ENCODE measurements at places on chromosomes 6 and 20.

DNA sequence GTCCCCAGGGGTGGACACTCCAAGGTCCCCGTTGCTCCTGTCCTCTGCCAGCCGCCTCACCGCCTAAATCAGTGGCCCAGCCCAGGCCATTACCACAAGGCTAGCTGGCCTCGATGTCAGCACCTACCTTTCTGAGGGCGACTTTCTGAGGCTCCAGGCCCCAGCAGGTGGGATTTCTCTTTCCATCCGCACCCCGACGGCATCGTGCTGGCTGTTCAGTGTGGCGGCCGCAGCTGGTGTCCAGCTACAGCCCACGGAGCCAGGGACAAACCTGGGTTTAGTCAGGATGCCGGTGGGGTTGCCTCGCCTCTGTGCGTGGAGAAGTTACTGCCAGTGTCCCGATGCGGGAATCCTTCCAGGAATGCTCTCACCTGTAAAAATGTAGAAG is 60.8 kb downstream of the ERMARD start:
- DNase-seq, result no peak

GRCh38 chr6:52423971-52424381 is 3.8 kb downstream of the EFHC1 start:
- DNase-seq, result no peak

DNA sequence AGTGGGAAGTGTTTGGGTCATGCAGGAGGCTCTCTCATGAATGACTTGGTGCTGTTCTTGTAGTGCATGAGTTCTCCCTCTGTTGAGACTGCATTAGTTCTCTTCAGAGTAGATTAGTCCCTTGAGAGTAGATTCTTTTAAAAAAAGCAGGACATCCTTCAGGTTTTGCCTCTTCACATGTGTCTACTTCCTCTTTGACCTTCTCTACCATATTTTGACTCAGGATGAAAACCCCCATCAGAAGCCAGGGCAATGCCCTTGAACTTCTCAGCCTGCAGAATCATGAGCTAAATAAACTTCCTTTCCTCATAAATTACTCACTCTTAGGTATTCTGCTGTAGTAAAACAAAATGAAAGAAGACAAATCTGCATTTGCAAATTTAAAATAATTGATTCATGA is 170.3 kb downstream of the CD109 start:
- no peak for DNase-seq

DNA sequence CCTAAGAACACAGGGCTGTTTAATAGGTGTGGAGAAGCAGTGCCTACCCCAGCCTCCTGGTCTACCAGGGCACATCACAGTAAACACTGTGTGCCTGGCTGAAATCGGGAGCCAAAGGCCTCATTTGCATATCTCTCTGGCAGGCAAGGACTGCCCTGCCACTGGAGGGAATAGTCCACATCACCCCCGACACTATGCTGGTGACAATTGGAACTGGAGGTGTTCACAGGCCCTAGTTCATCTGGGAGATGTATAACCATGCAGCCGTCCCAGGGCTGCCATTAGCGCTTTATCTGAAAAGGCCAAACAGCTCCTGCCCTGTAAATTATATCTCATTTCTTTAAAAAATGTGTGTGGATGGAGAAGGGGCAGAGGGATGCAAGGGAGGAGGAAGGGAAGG is 150.3 kb downstream of the LINC00237 start:
- DNase-seq, result no peak

- no peak for DNase-seq
Observed at GRCh38 chr20:51380401-51381385, 161.8 kb downstream of the NFATC2 start.

- DNase-seq, result no peak
Observed at GRCh38 chr20:16485401-16485800, 87.8 kb downstream of the KIF16B start.

GRCh38 chr6:49692534-49692933 is 20.8 kb downstream of the CRISP2 start:
- no peak for DNase-seq

DNA sequence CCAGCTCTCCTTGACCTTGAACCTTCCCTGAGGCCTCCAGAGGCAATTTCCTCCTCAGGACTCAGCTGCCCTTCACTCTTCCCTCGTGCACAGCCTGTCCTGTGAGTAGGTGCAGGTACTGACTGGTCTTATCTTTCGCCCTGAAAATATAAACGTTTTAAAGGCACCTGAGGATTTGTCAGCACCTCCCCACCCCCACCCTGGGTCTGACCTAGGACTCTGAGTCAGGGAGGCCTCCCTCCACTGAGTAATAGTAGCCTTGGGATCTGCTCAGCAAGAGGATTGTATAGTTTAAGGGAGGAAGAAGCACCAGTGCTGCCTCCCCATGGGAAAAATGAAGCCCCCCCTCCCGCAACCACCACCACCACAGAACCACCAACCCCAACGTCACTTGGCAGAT is 54.6 kb downstream of the PPARD start:
- DNase-seq, result no peak

- no peak for DNase-seq
Observed at GRCh38 chr6:90086517-90086916, 192.2 kb downstream of the GJA10 start.

DNA sequence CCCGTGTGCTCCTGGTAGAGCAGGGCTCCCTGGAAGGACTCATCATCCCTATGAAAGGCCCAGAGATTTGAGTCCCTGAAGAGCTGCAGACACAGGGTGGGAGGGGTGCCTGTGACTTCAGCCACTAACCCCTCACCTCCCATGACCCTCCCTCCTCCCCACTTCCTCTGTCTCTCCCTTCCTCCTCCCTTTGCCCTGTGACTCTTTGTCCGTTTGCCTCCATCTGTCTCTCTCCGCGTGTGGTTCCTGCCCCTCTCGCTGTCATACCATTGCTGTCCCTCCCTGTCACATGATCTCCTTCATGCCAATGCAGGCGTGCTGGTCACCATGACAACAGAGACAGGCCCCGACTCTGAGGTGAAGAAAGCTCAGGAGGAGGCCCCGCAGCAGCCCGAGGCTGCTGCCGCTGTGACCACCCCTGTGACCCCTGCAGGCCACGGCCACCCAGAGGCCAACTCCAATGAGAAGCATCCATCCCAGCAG is 19.0 kb downstream of the EPB41L1 start:
- DNase-seq, result peak; percentile 61

DNA sequence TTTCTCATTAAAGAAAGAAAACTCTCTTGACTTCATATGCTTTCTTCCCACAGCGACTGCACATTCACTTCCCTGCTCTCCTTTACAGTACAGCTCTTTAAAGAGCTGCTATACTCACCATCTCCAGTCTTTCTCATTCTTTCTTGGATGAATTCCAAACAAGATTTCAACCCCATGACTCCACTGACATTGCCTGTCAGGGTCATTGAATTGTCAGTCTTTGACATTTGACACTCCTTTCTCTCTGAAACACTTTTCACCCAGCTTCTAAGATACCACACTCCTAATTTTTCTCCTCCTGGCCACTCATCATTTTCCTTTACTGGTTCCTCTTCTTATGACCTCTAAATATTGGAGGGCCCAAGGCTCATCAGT is 811 bp upstream of the ARMH2 start:
- no peak for DNase-seq

DNA sequence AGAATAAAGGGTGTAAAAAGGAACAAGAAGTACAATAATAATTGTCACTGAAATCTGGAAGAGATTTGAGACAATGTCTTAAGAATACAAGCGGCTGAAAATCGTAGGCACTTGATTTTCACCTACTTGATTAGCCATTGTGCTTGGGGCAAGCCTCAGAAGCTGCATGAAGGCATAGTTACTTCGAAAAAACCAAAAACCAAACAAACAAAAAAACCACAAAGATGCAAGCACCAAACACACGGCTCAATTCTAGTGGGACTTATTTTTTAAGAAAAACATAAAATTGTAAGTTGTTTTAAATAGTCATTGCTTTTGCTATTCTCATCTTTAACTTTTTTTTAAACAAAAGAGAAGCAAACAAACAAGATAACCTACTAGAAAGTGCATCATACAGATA is 235.6 kb downstream of the OGFRL1 start:
- DNase-seq, result no peak

DNA sequence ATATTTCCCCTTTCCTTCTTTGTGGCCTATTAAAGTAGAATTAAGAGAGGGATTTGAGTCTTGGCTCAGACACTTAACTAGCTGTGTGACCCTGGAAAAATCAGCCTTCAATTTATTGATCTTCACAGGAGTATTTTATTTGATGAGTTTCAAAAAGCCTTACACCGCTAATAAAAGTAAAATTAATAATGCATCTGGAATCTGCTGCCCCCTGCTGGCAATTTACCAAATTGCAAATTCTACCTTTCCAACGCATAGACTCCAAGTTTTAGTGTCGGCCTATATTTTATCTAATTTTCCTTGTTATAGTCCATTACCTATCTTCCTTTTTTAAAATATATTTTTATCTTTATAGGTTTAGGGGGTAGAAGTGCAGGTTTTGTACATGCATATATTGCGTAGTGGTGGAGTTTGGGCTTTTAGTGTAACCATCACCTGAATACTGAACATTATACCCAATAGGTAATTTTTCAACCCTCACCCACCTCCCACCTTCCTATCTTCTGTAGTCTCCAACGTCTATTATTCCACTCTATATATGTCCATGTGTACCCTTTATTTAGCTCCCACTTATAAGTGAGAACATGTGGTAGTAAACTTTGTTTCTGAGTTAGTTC is 46.3 kb downstream of the GOPC start:
- DNase-seq, result peak; percentile 61

GRCh38 chr6:20640181-20640580 is 105.9 kb downstream of the CDKAL1 start:
- peak; percentile 89 for DNase-seq

DNA sequence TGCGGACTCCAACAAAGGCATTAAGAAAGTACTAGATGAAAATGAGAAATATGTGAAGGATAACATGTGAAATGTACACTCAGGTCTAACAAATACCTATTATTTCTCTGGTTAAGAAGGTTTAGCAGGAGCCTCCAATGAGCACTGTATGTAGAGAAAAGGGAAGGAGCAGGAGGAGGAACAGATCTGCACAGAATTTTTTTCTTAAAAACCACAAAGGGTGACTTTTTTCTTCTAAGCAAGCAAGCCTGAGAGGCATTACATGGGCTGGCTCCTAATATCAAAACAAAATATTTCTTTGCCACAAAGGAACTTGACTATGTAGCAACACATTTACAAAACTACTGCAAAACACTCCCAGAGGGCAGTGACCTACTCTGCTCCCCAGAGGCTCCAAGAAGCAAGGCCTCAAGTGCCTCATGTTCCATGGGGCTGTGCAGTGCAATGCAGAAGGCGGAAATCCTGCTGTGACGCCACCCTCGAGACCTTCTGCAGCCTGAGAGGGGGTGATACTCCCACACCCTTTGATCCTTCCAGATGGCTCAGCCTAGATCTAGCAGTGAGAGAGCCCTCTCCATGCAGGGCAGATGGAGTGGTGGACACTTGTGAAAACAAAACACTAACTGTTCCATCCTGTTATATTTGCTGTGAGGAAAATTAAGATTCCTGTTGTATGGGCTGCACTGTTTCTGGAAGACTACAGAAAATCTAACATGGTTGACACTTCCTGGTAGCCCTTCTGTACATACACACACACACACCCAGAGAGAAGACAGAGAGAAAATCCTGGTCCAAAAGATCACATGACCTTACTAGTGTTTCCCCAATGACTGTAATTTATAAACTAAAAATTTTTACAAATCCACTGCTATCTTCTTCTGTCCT is 36.0 kb upstream of the SMIM29 start:
- DNase-seq, result peak; percentile 79

DNA sequence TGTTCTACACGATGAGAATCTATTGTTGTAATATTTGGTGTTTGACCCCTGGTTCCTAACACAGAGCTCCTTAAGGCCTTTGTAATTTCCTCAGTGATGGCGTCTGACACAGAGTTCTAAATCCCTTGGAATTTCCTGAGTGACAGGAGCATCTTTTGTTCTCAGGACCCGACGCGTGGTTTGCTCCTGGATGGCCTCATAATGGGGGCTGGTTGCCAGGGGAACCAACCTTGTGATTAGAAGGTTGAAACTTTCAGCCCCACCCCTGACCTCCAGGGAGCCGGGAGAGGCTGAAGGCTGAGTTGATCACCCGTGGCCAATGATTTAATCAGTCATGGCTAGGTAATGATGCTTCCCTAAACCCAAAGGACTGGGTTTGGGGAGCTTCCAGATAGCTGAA is 20.5 kb upstream of the ZNF133 start:
- DNase-seq, result no peak

- DNase-seq, result no peak
Observed at GRCh38 chr6:18280084-18280483, 15.8 kb upstream of the DEK start.

DNA sequence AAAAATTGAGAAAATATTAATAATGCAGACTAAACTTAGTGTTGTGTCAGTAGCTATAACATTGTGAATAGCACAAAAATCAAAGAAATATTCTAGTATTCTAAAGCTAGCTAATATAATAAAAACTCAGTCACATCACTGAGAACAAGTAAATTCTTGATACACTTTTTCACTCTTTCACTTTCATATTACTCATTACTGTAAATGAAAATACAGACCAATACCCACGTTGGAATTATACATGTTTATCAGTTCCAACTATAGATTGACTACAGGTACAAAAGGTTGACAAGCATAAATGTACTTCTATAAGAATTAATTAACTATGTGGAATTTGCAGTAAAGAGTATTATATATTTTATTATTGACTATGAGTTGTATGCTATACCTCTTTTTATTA is 1043.4 kb upstream of the FLRT3 start:
- no peak for DNase-seq

GRCh38 chr20:35187584-35188190 is 15.8 kb downstream of the PROCR start:
- no peak for DNase-seq

- no peak for DNase-seq
Observed at GRCh38 chr6:21390532-21391213, 202.9 kb upstream of the SOX4 start.
